Activated CD8-positive, alpha-beta memory T cell treated with anti-CD3 and anti-CD28 coated beads, Interleukin-2, amount 50 U/mL, for 4 hours (primary cell): ENCODE measurements at places on chromosomes 13 and 19.

DNA sequence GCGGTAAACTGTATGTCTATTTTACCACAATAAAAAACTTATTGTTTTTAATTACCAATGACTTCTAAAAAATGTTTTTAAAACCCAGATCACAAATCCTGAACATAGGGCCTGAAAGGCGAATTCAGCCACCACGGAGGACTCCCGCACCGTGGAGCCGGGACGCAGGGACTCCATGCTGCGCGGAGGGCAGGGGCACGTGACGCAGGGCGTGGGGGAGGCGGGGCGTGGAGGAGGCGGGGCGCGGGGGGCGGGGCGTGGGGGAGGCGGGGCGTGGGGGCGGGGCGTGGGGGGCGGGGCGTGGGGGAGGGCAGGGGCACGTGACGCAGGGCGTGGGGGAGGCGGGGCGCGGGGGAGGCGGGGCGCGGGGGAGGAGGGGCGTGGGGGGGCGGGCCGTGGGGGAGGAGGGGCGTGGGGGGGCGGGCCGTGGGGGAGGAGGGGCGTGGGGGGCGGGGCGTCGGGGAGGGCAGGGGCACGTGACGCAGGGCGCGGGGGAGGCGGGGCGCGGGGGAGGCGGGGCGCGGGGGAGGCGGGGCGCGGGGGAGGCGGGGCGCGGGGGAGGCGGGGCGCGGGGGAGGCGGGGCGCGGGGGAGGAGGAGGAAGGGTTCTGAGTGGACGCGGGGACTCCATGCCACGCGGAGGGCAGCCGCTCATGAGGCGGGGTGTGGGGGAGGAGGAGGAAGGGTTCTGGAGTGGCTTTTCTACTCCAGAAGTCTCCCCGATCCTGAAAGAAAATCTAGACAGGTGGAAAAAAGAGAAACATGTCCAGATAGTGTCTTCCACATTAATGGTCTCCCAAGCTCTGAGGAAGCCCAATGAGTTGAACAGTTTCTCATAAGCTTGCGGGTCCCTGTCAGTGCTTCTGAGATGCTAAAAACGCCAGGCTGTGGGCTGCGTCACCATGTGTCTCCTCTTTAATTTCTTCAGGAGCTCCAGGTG, 4.4 kb upstream of the PROZ start:
- DNase-seq, result peak; percentile 72

DNA sequence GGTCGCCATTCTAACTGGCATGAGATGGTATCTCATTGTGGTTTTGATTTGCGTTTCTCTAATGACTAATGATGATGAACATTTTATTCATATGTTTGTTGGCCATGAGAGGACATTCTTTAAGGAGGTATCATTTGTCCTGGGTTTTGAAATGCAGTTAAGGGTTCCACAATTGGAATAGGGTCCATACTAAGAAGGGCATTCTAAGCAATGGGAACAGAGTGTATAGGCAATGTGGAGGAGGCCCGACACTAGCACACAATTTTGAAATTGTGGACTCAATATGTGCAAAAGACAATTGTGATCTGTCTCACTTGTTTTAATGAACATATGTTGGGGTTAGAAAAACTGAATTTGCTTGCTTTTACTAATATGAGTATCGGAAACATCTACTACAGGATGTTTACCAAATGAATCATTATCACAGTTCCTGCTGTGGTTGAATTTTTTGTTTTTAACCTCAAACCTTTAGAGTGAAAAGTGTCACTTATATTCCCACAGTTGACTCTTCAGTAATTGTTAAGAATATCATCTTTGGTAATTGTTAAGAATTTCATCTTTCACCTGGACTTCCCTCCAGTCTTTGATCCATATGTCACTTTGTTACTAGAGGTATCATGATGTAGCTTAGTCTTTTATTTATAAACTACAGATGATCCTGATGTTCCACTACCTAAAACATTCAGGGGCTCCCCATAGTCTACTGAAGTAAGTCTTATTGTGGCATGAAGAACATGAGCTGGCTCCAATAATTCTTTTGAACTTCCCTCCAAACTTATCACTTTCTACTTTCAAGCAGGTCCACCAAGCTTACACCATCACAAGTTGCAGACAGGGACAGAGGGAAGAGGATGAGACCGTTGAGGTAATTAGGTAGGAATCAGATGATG, 109.7 kb upstream of the KLF12 start:
- no peak for DNase-seq

GRCh38 chr13:100341327-100341726, 247.3 kb downstream of the GGACT start:
- no peak for DNase-seq

GRCh38 chr13:106286811-106287210, 248.7 kb downstream of the EFNB2 start:
- DNase-seq, result no peak

DNA sequence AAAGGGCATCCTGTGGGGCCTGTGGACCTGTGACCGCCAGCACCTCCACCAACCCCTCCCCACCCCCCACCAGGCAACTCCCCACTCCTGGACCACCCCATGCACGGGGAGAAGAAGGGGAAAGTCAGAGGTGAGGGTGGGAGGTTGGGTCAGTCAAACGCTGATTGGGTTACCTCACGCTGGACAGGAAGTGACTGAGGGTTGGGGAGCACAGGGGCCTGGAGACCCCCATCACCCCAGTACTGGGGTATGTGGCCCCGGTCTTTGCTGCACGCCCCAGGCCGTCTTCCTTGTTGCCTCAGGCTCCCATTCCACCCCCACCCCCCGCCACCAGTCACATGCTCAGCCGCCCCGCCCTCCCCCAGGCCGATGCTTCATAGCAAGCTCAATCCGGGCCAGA, 59.0 kb downstream of the COLGALT1 start:
- DNase-seq, result no peak

GRCh38 chr19:29062475-29063435, 150.2 kb downstream of the UQCRFS1 start:
- DNase-seq, result no peak

GRCh38 chr13:114266241-114266640, 15.2 kb upstream of the UPF3A start:
- DNase-seq, result no peak

GRCh38 chr13:44905556-44905955, 83.7 kb downstream of the NUFIP1 start:
- no peak for DNase-seq

GRCh38 chr13:45180713-45181601, 19.9 kb downstream of the KCTD4 start:
- no peak for DNase-seq

DNA sequence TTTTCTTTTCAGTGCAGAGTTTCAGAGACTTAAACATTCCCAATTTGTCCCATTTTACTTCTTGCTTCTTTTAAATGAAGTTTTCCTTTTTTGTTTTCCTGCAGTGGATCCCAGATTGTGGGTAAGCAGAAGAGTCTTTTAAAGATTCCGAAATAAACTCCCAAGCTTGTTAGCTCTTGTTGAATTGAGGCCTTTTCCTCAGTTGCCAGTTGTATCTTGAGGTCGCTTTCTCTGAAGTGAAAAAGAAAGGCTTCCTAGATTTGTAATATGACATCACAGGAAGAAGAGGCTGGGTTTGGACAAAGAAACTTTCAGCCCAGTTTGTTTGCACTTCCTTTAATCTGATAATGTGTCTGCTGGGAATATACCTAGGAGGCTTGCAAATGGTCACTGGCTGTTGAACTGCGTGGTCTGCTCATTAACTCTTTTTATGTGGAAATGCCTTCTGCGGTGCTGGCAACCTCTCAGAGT, at the start of gene LPAR6:
TSS of gene LPAR6 (minus strand) at position 233 of the 471 bp plus-strand sequence. CDS start 690 bp downstream, outside the sequence.
- DNase-seq, result no peak

GRCh38 chr19:45101806-45102205, 8.8 kb downstream of the PPP1R37 start:
- DNase-seq, result no peak

GRCh38 chr19:4338441-4339355, at the start of gene STAP2:
TSS of gene STAP2 (minus strand) at chr19:4338827. CDS start at chr19:4338753, 74 bp downstream.
- no peak for DNase-seq
